ENCODE measurements at places on chromosomes 2 and 18.

DNA sequence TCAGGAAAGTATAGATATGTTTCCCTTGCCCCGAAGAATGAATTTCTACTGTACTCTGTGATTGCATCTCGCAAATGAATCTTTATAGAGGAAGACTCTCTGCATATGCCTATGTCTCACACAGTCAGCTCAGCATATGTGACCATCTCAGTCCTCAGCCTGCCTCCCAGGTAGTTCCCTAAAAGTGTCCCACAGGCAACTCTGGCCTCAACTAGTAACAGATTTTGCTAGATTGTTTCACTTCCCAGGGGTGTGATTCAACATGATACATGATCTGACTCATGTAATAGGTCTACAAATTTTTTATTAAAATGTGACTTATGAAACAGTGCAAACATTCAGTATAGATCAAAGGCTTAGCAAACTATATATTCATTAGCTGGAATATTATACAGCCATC lies 296.6 kb upstream of the CRIM1 start:
- no peak for DNase-seq

DNA sequence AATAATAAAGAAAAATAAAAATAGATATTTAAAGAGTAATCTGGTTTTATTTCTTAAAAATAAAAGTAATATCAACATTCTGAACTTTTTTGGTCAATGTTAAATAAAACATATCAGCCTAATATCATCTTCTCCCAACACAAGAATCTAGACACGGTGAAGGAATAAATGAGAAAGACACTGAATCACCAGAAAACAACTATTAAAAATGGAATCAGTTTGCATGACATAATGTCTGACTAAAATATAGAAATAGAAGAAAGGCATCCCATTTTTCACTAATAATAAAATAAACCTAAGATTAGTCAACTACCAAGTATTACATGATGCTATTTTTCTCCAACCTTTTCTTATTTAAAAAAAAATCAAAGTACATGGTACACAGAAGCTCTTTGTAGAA lies 30.8 kb upstream of the TNFAIP6 start:
- no peak for DNase-seq

GRCh38 chr2:190451561-190452176 lies 43.5 kb downstream of the MFSD6 start:
- DNase-seq = no peak

- DNase-seq = no peak
These were observed 99.7 kb downstream of the TTN start for GRCh38 chr2:178707476-178707875.

DNA sequence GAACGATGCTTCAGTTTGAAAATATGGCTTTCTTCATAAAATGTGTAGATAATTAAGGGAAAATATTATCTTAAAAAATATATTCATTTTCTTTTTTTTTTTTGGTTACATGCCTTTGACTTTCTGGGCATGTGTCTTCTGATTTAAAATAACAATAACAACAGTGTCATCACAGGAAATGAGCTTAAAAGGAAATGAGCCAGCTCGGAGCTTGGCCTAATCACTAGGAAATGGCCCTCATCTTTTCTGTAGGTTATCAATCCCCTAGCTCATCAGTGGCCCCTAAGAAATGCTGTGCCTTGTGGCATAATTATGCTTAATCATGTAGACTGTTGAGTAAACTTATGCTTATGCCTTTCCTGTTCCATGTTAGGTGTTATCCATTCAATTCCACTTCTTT lies 141.8 kb upstream of the FHL2 start:
- DNase-seq = no peak

DNA sequence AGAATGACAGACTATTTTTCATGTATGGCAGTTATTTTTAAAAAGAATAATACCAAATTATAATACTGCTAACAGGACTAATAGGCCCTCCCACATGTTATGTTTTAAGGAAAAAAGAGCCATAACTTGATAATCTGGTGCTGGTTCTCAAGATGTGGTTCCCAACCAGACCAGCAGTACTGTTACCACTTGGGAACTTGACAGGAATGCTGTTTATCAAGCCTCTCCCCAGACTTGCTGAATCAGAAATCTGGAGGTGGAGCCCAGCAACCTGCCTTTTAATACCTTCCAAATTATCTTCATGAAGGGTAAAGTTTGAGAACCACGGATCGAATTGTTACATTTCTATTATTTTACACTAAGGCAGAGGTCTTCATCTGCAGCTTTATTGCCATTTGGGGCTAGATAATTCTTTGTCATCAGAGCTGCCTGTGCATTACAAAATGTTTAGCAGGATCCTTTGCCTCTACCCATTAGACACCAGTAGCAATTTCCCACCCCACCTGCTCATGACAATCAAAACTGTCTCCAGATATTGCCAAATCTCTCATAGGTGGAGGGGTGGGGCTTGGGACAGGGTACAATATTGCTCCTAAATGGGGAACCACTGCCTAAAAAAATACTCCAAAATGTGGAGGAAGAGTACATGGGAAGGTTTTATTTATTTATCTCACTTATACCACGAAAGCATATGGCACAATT lies 629.6 kb downstream of the ARHGAP15 start:
- no peak for DNase-seq

DNA sequence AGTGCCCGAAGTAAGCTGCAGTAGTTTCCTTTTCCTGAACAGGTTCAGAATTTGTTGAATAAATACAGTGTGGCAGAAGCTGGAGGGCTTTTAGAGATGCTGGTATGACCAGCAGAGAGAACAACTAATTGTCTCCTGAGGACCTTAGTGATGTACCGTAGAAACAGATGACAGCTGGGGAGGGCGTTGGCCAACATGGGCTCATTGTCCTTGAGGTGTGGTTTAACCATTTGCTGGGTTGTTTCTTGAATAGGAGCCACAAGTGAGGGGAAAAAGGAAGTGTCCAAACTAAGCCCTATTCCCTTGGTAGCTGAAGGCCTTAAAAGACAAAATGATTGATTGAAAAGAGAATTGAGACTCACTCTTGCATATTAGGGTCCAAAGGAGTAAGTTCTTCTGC lies 11.7 kb upstream of the FAM228A start:
- DNase-seq = no peak

DNA sequence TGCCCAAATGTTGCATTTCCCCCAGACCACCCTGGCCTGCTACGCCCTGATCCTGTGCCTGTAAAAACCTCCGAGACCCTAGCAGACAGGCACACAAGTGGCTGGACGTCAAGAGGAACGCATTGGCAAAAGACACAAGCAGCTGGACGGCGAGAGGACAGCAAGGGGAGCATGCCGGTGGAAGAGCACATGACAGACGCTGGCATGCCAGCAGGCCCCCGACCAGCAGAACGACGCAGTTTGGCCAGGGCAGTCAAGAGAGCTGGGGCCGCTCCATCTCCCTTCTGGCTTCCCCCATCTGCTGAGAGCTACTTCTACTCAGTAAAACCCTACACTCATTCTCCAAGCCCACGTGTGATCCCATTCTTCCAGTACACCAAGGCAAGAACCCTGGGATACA lies 42.1 kb downstream of the SAP130 start:
- no peak for DNase-seq

DNA sequence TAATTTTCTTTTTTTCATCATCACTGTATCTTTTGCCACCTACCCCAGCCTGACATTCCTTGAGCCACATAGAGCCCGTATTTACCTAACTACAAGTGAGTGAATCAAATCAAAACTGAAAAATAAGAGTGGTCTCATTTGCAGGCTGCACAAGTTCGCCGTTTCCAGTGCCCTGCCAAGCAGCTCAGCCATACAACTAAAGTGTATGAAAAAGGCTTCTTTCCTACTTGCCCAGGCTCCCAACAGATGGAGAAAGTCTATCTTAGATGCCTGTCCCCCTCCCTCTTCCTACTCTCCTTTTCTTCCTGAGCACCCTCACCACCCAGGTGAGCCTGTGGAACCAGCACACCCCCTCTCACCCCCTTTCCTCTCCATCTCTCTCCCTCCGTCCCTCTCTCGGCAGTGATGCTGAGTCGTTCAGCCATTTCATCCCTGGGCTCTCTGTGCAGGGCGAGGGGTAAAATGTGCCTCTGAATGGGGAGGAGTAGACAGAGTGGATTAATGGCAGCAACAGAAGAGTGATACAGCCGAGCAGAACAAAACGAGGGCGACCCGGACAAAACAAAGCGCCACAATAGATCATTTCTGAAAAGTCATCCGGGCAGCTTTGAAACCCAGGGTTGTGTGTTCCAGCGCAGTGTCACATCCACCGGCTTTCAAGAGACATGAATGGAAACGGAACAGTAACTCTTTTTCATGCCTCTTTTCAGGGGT lies 65.0 kb upstream of the POU3F3 start:
- DNase-seq = no peak

DNA sequence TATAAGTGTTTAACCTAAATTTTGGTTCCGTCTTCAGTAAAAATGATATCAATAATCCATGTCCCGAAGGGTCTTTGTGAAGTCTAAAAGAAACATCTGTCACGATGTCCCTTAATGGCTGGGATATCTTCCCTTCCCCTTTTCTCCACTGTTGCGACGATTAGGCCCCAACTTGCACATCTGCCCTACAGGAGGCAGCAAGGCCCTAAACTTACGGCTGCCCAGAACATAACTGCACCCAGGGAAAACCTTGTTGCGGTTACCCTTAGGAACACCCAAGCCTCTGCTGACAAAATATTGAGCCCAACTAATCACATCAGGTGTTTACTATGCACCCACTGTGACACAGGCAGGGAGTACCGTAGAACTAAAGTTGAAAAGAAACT lies 1.3 kb upstream of the SMAD2 start:
- no peak for DNase-seq

- DNase-seq = no peak
These were observed 58.4 kb downstream of the NOL10 start for GRCh38 chr2:10631405-10631804.

All from stimulated activated CD4-positive, alpha-beta T cell treated with anti-CD3 and anti-CD28 coated beads, Interleukin-1b, Interleukin-23, amount 100 ng/mL, for 24 hours (primary cell).